Stimulated activated CD4-positive, alpha-beta T cell treated with anti-CD3 and anti-CD28 coated beads, Interleukin-15, amount 100 ng/mL, for 1 hour (primary cell): ENCODE measurements at places on chromosomes 2 and 18.

- DNase-seq, result no peak
Observed at GRCh38 chr2:207770602-207771404, 1.1 kb upstream of the FZD5 start.

DNA sequence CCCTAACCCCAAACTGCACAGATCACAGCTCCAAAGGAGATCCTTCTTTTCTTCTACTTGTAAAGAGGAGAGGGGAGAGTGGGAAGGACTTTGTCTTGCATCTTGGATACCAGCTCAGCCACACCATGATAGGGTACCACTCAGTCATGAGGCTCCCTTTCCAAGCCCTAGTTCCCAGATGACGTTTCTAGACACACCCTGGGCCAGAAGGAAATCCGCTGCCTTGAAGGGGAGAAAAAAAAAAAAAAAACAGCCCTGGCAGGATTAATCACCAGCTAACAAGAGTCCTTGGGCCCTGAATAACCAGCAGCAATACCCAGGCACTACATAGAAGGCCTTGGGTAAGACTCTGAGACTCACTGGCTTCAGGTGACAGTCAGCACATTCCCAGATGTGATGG lies 36.9 kb downstream of the ST8SIA3 start:
- no peak for DNase-seq

- DNase-seq, result no peak
Observed at GRCh38 chr2:170235860-170236679, 58.1 kb downstream of the MYO3B start.

GRCh38 chr18:45255197-45255890 lies 359.9 kb upstream of the SLC14A2 start:
- no peak for DNase-seq

DNA sequence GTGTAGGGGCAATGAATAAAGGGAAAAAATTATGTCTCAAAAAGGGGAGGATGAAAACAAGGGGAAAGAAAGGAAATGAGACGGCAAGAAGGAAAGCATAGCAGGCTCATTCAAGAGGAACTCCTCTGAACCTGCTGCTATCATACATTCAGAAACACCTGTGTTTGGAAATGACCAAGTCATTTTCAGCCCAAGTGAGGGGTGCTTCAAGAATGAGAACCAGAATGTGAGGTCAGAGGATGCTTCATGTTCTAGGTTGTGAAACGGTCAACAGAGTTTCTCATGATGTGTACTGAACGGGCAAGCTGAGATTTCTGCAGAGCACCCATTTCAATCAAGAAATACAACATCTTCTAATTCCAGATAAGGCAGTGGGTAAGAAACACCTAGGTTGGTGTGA lies 1367.2 kb upstream of the CELF4 start:
- no peak for DNase-seq

DNA sequence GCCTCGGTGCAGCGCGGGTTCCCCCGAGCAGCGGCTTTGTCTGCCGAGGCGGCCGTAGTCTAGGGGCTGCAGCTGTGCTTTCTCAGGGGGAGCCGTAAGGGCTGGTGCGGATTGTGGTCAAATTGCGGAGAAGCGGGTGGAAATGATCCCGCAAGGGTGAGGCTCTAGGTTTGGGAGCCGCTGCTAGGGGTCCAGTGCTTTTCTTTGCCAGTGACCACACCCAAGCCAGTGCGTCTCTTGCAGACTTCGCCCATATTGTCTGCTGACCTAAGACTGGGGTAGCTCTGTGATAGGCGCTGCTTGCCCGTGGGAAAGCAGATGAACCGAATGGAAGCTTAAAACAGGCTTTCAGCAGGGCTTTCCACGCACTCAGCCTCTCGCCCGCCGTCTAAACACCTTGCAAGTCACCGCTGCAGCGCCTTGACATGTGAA lies 2.1 kb downstream of the DPYSL5 start:
- no peak for DNase-seq

DNA sequence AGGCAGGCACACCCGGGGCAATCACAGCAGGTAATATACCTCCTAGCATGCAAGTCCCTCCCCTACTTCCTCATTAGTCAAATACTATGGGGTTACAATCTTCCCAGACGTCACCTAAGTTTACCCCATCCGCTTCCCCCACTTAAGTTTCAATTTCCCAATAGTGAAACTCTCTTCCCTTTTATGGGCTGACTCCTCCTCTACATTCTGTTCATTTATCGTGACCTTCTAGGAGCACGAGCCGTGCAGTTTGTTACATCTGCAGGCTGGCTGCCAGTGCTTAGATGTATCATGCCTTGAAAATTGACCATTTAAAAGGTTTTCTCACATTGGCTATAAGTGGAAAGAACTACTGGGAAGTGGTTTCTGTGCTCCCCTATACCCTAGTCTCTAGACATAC lies 1357.8 kb upstream of the CRIM1 start:
- DNase-seq, result no peak

- no peak for DNase-seq
Observed at GRCh38 chr2:235223011-235223410, 270.8 kb upstream of the AGAP1 start.

- DNase-seq, result no peak
Observed at GRCh38 chr2:234797566-234798250, 154.1 kb upstream of the SH3BP4 start.

DNA sequence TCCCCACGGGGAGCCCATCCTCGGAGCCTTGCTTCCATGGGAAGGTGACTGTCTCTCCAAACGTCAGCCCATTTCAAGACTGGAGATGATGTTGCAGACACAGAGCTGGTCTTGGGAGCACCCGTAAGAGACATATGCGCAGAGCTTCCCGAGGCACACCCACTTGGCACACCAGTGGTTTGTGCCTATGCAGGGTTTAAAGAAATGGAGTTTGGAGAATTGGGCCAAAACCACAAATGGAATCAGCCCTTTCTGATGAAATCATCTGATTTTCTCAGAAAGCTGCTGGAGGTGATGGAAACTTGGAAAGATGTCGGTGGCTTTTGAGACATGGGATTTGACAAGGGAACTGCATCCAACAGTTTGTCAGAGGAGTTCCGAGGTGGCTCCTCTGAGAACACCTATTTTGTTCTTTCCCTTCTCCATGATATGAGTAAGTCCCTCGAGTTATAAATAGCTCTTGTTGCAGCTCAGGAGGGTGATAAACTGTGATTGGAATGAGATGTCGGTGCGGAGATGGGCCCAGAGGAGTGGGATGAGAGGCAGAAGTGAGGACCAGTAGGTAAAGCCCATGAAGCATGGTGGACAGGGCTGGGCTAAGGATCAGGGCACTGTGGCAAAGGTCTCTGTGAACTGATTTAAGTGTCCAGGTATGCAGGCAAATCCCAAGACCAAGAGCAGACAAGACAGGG lies 225.7 kb downstream of the ACKR3 start:
- no peak for DNase-seq

DNA sequence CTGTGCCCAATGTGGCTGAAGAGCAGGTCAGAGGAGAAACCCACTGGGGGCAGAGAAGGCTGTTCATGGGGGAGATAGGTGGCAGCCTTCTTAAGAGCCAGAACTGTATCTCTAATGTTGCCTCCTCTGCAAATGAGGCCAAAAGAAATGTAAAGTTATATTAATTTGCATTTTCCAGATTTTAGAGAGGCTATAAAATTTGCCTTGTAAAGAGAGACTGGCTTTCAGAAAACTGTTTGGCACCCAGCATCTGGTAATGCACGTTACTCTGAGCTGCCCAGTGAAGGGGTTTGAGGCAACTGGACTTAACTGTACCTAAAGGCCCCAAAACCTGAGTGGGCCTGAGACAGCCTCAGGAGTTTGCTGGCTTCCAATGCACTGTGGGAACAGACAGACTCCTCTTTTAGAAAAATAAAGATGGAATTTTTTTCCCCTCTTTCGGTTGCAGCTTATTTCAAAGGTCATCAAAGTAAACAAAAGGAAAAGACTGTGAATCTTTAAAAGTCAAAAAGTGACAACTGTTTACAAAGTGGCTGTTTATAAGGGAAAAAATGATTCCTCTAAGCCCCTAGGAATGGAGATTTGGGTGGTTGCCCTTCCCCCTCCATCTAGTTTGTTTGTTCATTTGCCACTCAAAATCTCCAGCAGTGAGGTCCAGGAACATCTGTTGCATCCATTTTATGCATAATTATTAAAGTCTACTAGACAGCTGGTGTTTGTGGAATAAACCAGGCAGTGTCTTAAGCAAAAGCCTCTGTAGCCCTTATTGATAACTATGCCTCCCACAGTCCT lies 132.2 kb upstream of the ZFP36L2 start:
- DNase-seq, result no peak

DNA sequence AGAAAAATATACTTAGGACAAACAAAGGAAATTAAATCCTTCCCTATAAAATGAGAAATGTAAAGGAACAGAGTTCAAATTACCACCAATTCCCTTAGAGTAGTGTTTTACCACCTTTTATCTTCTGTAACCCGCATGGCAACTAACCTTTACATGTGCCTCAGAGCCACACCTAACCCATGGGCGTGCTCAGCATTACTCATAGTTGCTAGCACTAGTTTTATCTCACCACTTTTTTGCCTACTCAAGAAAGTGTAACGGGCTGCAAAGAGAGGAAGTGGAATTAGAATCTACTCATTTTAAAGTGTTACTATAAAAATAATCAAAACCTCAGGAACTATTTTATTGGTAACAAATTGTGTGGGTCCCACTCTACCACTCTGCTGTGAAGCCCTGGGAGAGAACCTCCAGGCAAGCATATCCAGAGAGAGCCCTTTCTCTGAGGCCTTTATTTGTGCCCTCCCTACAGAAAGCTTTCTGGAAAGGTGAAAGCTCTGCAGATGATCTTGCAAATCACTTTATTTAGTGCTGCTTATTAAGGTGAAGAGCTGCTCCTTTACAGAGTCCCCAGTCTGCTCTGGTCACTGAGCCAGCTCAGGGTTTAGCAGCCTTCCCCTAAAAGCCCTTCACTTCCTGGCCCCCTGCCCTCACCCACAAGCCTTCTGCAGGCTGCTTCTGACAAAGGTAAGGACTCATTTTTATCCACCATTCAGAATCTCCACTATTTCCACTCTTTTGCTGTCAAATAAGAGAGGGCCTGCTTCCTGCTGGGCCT lies 98.8 kb downstream of the TRABD2A start:
- DNase-seq, result peak; percentile 19

- DNase-seq, result no peak
Observed at GRCh38 chr18:6580401-6580800, 149.1 kb upstream of the ARHGAP28 start.

GRCh38 chr2:121345887-121346286 lies 60.9 kb upstream of the TFCP2L1 start:
- no peak for DNase-seq

- DNase-seq, result no peak
Observed at GRCh38 chr2:188003800-188004199, 287.9 kb upstream of the GULP1 start.

DNA sequence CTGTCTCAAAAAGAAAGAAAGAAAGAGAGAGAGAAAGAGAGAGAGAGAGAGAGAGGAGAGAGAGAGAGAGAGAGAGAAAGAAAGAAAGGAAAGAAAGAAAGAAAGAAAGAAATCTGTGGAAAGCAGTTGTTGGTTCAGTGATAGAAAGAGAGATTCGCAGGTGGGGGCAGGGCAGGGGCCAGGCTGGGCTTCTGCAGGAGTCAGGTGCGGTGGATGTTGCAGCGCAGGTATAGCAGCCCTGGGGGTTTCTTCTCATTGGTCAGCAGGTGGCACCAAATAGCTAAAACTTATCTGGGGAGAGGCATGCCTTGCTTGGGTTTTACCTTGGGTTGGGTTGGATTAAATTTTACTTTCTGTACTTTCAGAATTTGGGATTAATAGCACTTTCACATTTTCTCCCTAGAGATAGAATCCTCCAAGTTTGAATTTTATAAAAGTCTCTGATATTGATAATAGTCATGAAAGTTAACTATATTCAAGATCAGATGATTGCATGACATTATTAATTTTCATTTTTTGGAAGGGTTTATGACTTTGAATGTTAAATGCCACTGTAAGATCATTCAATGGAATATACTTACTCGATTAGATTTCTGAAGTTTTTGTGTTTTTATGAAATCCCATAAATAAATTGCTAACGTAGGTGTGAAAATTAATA lies 66.6 kb downstream of the SPTBN1 start:
- DNase-seq, result peak; percentile 23

GRCh38 chr2:140601342-140601741 lies 1529.5 kb downstream of the LRP1B start:
- no peak for DNase-seq

- no peak for DNase-seq
Observed at GRCh38 chr2:192267484-192267883, 72.8 kb upstream of the TMEFF2 start.

DNA sequence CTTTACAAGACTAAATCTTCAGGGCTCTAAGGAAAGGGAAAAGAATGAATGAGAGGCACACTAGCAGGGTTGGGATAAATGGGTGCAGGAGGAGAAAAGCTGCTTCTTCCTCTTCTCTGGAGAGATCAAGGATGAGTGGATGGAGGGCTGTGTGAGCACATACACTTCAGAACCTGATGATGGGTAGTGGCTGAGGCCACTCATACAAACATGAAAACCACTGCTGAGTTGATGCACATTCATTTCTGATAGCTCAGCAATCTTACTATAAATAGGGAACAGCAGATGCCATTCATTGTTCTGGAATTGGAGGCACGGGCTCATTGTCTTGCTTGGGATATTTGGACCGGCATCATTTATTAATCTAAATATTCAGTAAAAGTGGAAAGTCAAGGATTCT lies 152.4 kb upstream of the KCTD1 start:
- DNase-seq, result no peak

GRCh38 chr2:54519841-54520459 lies 63.8 kb downstream of the SPTBN1 start:
- no peak for DNase-seq

- no peak for DNase-seq
Observed at GRCh38 chr18:55779691-55780585, 191.9 kb upstream of the TCF4 start.

DNA sequence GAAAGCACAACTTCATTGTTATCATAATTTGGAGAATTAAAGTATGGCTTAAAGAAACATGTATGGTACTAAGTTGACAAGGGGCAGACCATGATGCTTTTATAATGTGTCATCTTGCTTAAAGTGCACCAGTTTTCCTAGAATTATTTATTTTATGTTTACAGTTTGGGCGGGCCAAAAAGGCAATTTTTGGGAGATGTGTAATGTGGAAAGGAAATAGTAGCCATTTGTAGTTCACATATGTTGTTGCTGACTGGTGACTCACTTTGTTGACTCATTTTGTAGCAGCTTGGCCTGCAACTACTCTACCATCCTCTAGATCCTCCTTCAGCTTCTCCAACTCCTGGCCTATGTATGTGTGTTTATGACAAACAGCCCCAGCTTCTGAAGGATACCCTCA lies 7.7 kb downstream of the ZSCAN30 start:
- DNase-seq, result no peak

DNA sequence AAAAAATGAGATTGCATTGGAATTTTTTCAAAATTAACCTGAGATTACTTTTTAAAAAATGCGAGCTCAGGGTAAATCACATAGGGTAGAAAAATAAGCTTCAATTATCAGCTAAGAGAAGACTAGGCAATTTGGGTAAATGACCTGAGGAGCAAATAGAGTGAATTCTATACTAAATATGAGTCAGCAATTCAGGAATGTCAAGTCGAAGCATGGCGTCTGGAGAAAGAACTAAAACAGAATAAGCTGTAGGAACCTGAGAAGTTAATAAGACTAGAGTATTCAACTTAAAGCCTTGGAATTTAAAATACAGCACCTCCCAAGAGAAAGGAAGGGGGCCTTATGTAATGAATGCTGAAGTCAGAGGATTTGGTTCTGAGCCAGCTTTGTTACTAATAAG lies 487.0 kb downstream of the SUCLG1 start:
- no peak for DNase-seq
